Hematopoietic multipotent progenitor cell treated with erythropoietin and hydrocortisone succinate and interleukin-3 and kit ligand, for 6 days (in vitro differentiated cells): ENCODE measurements at places on chromosomes 7 and 10.

DNA sequence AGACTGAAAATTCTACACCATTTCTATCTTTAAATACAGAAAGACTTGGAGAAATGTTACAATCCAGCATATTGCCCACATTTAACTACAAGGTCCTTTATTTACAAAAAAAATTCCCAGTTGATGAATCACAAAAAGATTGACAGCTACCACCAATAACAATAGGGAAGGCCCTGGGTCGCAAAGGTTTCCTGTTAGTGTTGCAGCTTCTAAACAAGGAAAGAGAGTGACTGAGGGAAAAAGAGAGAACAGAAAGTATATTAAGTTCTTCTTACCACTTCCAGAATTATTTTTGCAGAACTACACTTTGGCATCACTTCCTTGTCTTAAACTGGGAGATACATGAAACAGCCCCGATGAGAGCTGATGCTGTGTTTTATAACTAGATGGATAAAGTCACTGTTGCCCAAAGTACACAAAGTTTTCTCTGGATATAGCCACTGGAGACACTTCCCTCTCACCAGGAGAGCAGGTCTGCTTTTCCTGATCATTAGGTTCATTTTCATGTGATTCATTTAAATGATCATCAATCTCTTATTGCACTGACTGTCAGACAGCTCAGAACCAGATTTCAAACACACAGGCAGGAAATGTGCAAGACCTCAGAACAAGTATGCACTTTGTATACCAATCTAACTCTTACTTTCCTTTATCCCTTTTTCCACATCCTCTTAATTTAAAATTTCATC lies 57.0 kb downstream of the SHTN1 start:
- DNase-seq: no peak

DNA sequence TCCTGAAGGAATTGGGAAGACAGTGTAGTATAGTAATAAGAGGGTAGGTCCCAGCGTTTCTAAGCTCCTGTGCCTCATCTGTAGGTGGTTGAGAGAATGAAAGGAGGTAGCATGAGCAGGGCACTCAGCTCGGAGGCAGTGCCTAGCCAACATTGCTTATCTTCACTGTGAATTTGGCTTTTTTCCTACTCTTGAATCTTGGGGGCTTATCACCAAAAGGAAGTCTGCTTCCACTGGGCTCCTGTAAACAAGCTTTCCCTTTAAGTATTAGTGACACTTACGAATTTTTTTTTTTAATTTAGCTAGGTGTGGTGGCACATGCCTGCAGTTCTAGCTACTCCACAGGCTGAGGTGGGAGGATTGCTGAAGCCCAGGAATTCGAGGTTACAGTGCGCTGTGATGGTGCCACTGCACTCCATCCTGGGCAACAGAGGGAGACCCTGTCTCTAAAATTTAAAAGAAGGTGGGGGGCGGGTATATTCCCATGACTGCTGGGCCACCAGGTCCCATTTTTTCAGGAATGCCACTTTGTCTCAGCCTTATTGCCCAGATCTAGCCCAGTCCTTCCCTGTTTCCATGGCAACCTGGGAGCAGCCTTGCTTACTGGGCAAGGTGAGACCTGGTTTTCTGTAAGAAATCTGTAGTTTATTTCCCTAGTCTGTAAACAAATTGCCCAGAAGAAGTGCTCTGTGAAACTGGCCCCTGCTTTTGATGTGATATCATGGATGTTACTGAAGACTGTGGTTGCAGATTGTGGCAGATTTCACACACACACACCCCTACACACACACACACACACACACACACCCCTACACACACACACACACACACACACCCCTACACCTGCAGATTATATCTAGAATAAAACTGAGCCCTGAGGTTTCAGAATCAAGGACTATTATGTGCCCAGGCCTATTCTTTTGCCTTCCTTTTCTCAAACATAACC lies 19.4 kb downstream of the OGDH start:
- DNase-seq: peak; percentile 85

GRCh38 chr7:92460109-92460508 lies 12.8 kb downstream of the GATAD1 start:
- DNase-seq: no peak

GRCh38 chr10:77673101-77673500 lies 35.5 kb upstream of the KCNMA1 start:
- DNase-seq: peak; percentile 29

DNA sequence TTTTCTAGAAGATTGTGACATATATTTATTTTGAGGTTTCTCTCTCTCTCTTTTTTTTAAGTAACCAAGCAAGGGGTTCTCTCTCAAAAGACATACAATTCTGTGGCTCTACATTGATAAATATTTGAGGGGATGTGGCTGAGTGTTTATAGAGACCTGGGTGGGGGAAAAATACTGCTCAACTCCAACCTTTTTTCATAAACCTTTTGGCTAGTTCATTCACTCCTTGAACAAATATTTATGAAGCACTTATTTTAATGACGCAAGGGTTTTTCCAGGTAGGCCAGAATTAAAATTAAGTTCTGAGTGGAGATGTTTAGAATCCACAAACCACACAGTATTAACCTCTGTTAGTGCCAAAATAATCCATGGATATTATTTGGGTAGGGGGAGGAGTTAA lies 100.2 kb downstream of the PTPRE start:
- DNase-seq: no peak

DNA sequence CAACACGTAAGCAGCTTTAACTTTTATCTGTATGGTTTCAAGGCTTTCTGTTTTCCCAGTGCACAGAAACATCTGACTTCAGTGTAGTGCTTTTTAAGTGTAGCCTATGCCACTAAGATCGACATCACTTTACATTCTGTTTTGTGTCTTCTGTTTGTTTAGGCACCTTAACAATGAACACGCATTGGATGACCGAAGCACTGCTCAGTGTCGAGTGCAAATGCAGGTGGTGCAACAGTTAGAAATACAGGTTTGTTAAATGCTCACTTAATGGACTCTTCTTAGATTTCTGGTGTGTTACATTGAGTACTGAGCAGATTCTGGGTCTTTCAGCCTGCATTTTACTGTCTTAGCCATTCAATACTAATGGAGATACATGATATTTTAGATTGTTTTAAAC lies 237.4 kb downstream of the FOXP2 start:
- DNase-seq: no peak

- DNase-seq: no peak
These were observed 113.2 kb downstream of the NRBF2 start for GRCh38 chr10:63246356-63246755.

DNA sequence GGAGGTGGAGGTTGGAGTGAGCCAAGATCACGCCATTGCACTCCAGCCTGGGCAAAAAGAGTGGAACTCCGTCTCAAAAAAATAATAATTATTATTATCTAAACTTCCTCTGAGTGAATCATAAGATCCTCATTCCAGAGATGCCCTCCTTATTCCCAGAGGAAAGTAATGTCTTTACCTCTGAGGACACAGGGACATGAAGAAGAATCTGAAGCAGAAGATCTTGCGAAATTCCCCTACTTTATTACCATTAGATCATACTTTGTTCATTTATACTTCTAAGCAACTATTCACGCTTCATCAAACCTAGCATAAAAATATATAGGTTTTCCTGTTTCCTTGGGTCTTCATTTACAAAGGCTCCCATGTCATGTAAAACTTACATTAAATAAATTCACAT lies 143.1 kb downstream of the ETV1 start:
- no peak for DNase-seq

DNA sequence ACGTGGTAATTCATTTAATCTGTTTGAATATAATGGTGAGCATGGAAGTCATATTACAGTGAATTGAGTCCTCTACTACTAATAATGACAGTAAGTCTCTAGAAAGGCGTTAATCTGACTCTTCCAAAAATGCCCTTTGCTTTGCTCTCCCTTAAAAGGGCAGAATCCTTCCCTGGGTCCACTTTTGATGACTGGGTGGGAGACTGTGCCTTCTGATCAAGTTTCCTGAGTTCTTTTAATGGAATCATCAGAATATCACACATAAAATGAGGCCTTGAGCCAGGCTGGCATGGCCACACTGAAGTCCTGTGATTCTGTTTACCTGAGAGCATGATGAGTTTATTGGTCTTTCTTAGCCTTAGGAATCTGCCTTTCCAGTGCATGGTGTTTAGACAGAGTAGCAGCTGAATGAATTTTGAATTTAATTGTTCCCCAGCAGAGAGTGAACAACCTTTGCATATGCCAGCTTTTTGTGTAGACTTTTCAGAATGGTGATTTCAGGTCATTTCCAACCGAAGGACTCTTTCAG lies 33.3 kb downstream of the PAPSS2 start:
- DNase-seq: no peak

GRCh38 chr10:78905015-78905956 lies 163.5 kb upstream of the ZMIZ1 start:
- DNase-seq: no peak

GRCh38 chr7:117856196-117856595 lies 17.0 kb downstream of the CTTNBP2 start:
- DNase-seq: no peak

DNA sequence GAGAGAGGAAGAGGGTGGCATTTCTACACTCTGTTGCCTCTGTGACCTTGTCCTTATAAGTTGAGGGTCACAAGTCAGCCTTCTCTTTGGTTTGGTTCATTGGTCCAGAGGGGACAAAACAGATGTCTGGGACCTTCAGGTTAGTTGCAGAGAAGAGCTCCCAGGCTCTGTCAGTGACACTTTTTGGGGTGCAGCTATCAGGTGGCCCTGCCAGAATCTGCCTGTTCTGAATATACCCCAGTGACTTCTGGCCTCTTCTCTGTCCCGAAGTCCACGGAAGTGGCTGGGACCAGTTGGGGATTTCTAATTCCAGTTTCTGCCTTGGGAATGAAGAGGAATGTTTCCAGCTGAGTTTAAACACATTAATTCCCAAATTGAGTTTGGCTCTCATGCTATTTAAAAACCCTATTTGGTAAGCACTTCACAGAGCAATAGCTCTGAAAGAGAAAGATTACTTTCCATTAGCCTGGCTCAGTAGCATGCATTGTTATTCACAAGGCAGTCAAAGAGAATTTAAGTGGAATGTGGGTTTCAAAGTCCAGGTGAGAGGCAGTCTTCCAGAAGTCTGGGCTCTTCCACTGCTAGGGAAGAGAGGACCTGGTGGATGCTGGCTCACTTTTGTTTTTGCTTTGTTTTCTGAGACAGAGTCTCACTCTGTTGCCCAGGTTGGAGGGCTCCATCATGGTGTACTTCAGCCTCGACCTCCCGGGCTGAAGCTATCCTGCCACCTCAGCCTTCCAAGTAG lies 237.8 kb upstream of the GALNT17 start:
- no peak for DNase-seq

DNA sequence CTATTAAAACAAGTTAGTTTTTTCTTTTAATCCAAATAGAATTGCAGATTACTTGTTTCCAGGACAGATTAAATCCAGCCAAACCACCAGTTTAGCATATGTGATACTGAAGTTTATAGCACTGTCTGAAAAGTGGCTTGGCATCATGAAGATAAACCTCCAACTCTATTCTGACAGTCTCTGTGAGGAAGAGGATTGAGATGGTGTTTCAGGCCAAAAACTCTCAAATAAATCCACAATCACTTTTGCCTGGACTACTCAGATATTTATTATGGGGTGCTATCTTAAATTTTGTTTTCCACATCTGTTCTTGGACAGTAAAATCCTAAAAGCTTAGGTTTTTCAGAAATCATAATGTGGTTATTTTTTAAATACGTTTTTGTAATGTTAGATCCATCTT lies 161.7 kb upstream of the SEMA3C start:
- DNase-seq: no peak

GRCh38 chr7:129786825-129787563 lies 165.8 kb downstream of the UBE2H start:
- DNase-seq: no peak

DNA sequence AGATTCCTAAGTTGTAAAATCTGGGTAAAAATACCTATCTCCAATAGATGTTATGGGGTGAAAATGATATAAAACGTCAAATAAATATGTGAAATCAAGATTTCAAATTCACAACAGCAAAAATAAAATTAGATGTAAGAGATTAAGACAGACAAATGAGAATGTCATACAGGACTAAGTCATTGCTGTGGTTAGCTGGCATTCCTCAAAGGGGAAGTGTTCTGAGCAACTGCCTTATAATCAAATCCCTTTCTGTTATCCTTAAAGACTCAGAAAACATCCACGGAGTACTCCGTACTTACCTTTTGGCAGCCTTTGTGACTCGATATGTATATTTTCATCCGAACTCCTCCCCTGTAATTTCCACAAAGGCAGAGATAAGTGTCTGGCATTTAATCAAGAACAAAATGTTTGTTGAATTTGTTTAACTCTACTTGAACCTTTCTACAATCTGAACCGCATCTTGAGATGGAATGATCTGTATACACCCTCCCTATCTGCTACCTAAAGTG lies 559.6 kb downstream of the GATA3 start:
- DNase-seq: no peak

DNA sequence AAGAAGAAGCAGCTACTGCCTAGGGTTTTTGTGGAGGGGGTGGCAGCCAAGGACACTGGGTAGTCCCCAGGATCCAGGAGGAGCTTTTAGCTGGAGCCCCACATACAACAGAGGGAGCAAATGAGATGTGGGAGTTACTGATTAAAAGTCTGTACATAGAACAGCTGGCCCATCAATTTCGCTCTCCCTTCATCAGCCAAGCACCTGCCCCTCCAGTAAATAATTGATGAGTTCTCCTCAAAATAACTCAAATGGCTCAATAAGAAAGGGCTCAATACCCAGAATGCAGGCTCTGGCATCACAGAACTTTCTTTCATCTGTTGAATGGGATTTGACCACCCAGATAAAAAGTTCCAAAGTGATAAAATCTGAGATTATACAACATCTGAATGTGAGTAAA lies 15.1 kb upstream of the WNT8B start:
- DNase-seq: no peak

GRCh38 chr7:140604760-140605159 lies 35.9 kb downstream of the DENND2A start:
- no peak for DNase-seq

DNA sequence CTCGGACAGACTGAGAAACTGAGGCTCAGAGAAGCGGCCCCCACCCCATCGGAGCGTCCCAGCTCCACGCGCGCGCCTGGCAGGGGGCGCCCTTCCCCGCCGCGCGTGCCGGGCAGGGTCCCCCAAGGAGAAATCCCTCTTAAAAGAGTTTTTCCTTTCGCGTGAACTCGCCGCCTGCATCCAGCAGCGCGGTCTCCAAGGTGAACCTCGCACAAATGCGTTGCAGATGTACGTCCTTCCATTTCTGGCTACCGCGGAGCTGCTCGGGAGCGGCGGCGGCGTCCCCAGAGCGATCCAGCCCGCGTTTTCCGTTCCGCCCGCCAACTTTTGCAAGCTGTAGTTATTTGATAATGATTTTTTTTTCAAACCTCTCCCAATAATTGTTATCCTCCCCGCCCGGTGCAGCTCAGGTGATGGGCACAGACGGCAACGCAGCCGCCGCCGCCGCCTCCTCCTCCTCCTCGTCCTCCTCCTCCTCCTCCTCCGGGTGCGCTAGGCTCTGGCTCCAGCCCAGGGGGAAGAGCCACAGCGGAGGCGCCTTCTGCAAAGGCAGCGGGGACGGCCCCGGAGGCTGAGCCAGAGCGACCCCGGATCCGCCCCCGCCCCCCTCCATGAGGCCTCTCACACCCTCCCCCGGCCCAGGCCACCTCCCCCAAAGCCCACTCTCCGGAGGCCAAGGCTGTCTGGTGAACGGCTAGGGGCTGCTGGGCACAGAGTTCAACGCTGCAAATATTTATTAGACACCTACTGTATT lies 74.0 kb upstream of the CUX1 start:
- DNase-seq: peak; percentile 93
